ENCODE measurements at places on chromosomes 16 and 17.

GRCh38 chr17:58520843-58521430 is 6.5 kb upstream of the MTMR4 start:
- no peak for DNase-seq

- no peak for DNase-seq
Observed at GRCh38 chr16:85042606-85043005, 15.0 kb downstream of the KIAA0513 start.

- DNase-seq: no peak
Observed at GRCh38 chr16:71943887-71944286, 48.6 kb downstream of the IST1 start.

GRCh38 chr16:69727916-69728270 is 1.5 kb upstream of the NQO1 start:
- no peak for DNase-seq

DNA sequence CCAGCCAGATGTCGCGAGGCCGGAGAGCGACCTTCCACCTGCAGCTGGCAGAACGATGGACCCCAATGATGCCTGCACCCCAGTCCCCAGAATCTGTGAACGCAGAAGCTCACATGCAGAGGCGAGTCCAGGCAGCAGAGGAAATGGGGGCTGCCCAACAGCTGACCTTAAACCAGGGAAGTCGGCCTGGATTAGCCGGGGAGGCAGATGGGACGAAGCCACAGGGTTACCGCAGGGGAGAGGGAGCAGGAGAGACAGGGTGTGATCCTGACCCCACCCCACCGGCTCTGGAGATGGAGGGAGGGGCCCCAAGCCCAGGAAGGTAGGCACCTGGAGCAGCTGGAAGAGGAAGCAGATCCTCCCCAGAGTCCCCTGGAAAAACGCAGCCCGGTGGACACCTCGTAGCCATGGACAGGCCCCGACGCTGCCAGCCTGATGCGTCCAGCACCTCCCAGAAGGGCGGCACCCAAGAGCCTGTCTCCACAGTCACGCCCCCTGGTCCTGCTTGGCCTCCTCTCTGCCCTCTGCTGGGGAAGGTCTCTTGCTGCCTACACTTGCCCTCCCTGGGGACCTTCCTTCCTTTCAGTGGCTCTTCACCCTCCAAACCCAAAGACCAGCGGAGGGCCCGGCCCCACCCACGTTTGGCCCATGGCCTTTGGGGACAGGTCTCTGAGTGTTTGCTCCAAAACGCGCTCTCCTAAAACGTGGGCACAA is 37.3 kb downstream of the PIEZO1 start:
- no peak for DNase-seq

- DNase-seq: no peak
Observed at GRCh38 chr17:53217311-53217710, 605.4 kb upstream of the KIF2B start.

DNA sequence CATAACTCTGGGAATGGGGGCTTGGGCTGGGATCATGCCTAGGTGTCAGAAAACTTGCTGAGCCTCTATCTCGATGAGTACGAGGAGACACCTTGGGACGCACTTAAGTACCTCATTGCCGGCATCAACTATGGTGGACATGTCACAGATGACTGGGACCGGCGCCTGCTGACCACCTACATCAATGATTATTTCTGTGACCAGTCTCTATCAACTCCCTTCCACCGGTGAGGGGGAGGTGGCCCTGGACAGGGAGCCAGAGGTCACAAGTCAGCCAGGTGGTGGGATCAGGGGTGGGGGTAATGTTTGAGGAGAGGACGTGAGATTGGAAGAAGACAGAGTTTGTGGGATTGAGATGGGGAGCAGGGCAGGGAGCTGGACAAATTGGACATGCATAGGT is 3.4 kb upstream of the KDM6B start:
- DNase-seq: no peak

- DNase-seq: no peak
Observed at GRCh38 chr17:13484020-13484419, 117.7 kb downstream of the HS3ST3A1 start.

GRCh38 chr17:72556944-72557826 is 436.4 kb downstream of the SOX9 start:
- peak; percentile 52 for DNase-seq

DNA sequence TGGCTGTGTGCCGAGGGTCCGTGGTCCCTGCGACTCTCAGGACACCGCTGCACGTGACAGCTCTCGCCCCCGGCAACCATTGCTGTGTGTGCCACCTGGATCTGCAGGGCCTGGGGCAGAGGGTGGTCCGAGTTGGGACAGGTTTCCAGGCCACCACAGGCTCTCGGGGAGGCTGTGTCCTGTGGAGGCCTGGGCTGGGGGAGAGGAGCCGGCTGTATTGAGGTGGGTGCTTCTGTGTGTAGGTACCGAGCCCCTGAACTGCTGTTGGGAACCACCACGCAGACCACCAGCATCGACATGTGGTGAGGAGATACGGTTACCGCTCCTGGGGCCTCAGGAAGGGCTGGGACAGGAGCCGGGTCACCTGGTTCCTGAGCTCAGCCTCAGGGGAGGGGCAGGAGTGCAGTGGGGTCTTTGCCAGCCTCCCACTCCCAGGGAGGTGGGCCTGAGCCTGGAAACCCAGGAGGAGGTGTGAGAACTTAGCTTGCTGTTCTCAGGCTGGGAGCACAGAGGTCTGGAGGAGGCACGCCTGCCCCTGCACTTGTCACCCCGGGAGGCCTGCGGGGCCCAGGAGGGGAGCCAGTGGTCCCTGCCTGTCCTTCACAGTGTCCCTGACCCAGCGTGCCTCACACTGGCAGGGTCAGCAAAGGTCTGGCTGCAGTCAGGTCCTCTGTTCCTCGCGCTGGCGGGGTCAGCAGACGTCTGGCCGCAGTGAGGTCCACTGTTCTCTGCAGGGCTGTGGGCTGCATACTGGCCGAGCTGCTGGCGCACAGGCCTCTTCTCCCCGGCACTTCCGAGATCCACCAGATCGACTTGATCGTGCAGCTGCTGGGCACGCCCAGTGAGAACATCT is 7.3 kb downstream of the SPATA2L start:
- DNase-seq: no peak

DNA sequence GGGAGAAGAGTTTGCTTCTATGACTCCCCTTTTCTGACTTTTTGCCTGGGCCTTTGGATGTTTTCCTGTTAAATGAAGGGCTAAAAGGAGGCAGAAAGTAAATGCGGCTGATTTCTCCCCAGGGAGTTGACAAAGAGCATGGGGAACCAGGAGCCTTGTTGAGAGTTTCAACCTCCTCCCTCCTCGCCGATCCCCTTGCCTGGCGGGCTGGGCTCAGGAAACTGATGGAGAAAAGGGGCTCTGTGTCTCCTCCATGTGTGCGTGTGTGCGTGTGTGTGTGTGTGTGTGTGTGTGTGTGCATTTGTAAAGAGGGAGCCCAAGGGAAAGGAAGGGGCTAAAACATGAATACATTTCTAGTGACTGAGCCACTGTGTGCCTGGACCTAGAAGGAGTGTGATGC is 94.5 kb downstream of the ZDHHC7 start:
- DNase-seq: no peak

DNA sequence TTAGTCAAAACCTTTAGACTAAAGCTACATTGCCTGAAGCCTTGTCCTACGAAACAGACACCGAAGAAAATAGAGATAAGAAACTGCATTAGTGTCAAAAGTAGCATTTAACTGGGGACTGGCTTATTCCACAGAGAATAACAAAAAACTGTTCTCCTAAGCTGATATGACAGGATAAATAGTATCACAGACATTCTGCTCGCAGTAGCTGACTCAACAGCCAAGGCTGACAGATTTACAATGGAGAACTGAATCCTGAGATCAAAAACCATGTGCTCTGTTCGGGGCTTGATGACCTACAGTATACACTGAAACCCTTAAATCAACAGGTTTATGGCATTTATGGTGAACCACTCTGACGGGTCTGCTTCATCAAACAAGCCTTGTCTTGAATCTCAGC is 25.5 kb downstream of the ADAMTS18 start:
- no peak for DNase-seq

GRCh38 chr17:9144502-9145249 is 123.4 kb downstream of the NTN1 start:
- DNase-seq: no peak

GRCh38 chr16:695355-696089 is 5.3 kb upstream of the WDR24 start:
- peak; percentile 69 for DNase-seq

DNA sequence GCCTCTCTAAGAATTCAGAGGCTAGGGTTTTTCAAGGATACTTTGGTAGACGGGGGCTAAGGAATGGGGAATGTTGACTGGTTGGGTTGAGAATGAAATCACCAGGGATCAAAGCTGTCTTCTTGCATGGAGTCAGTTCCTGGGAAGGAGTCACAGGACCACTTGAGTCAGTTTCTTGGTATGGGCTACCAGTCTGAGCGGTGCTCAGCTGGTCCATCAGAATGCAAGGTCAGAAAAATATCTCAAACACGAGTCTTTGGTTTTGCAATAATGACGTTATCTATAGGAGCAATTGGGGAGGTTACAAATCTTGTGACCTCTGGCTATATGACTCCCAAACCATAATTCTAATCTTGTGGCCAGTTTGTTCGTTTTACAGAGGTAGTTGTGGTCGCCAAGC is 18.4 kb downstream of the CHD9NB start:
- DNase-seq: no peak

- DNase-seq: no peak
Observed at GRCh38 chr17:64073771-64074703, 53.6 kb upstream of the ICAM2 start.

GRCh38 chr17:61542027-61542426 is 49.0 kb downstream of the NACA2 start:
- no peak for DNase-seq

DNA sequence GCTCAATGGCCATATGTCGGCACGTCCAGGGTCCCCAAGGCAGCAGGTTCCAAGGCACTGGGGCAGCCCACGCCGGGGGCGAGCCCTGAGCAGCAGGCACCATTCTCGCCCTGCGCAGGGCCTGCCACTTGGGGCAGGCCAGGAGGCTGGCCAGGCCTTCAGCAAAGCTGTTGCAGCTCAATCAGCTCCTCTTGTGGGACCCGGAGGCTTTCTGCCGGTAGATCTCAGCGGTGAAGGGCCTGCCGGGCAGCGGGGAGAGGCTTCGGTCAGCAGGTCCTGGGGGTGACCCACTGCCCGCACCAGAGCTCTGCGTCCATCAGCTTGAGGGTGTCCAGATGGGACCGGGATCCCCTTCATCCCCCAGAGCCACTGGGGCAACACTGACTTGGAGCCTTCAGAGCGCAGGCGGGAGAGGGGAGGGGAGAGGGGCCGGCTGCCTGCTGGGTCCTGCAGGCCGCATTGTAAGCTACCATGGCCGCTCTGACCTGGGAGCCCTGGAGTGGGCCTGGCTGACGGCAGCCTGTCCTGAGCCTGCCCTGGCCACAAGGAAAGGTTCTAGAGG is 9.5 kb upstream of the RASD1 start:
- DNase-seq: no peak

DNA sequence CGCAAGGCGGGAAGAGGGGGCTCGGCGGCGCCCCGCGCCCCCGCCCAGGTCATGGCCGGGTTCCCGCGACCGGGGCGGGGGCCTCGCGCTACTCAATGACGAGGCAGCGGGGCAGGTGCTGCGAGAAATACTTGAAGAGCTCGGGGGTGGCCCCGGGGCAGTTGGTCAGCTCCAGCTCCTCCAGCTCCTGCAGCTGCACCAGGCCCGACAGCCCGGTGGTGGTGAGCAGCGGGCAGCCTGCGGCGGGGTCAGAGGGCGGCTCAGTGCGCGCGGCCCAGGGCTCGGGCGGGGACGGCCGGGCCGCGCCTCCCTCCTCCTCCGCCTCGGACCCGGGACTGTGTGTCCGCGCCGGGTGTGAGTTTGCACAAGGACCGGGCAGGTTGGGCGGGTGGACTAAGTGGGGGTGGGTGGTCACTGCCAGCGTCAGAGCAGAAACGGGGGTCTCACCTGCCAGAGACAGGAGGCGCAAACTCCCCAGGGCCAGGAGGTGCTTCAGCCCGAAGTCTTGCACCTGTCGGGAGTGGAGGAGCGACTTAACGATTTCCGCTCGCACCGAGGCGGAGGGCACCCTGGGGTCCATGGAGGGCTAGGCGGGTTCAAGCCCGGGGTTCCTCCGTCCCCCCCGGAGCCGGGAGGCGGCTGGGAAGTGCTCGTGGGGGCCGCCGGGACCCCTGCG is 4.1 kb upstream of the WDR24 start:
- DNase-seq: no peak

DNA sequence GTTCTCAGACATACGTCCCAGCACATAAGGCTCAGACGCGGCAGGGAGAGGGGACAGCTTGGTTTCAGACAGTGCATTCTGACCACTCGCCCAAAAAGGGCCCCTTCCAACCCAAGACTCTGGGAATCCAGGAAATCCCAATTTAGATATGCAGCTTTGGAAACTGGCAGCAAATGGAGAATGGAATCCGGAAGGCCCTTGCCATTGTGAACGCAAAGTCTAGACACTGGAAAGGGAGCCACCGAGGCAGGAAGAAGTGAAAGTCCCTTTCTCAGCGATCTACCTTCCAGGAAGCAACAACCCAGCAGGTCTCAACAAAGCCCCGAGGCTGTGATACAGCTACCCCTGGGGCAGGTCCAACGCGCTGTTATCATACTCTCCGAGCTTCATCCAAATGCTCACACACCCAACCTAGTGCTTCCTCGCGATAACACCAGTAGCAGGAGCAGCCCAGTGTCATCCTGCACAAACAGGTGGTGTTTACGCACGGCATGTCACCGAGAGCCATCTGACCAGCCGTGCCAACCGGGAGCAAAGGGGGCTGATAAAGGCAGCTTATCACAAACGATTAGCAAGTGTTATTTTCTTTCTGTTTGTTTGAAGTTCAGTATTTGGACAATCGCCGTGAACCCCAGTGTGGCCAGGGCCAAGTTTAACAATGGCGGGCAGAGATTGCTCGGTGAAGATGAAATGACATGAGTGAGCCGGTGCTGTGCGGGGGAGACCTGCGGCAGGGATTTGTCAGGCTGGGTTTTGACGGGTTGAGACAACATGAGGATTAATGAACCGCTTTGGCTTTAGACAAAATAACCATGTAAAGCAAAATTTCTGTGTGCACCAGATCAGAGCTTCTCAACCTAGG is 240.6 kb downstream of the FOXL1 start:
- DNase-seq: no peak

DNA sequence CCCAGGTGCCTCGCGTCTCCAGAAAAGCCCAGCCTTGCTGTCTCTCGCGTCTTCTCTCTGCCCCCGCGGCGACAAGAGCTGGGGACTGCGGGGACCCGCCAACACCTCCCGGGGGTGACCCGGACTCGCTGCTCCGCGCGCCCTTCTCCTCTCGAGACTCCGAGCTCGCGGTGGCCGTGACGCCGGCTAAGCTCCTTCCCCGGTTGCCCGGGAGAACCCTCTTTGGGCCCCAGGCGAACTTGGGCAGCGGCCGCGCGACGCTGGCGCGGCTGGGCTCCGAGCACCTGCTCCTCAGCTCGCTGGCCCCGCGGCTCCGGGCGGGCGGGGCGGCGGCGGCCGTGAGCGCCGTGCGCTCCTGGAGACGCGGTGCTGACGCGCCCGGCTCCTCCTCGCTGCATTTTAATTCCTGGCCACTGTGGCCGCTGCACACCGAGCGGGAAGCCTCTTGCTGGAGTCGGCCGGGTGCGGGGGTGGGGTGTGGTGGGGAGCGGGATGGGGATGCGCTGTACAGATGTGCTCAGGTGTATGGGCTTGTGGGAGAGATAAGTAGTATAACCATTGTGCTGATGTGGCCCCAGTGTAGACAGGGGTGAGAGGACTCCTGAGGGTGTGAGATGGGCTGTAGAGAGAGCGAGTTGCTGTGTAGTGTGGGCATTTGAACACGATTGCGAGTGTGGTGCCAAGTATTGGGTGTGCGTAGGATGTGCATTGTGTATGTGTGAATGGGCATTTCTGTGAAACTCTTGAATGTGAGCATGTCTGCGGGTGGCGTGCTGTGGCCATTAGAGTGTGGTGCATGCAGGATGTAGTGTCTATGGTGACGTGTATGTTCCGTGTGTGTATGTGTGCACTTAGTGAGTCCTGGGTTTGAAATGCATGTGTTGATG is at the start of gene ASIC2:
ASIC2 (minus strand) TSS at position 315 of the 887 bp plus-strand sequence.
- DNase-seq: no peak

All from CD4-positive, alpha-beta T cell treated with Interleukin-2 at 100 ng/mL for 4 hours (primary cell).